GM19239 (cell line): ENCODE measurements at places on chromosomes 16 and 17.

GRCh38 chr16:48963901-48964615, 317.6 kb downstream of the CBLN1 start:
- no peak for DNase-seq

DNA sequence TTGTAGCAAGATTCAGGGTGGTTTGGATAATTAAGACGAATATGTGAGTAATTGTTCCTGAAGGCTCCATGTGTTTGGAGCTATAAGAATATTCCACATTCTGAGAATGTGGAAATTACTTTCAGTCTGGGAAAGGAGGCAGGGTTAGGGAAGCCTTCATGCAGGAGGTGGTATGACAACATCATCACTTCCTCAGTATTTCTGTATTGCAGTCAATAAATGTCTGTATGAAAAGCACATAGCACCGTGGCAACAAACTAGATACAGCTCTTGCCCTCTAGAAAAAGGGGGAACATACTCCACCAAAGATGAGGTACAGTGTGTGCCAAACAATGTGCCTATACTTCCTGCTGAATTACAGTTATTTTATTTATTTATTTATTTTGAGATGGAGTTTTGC, 26.1 kb upstream of the DHRS7B start:
- no peak for DNase-seq

- DNase-seq = no peak
Measured at GRCh38 chr17:2975469-2975958, 87.9 kb downstream of the OR1D5 start.

DNA sequence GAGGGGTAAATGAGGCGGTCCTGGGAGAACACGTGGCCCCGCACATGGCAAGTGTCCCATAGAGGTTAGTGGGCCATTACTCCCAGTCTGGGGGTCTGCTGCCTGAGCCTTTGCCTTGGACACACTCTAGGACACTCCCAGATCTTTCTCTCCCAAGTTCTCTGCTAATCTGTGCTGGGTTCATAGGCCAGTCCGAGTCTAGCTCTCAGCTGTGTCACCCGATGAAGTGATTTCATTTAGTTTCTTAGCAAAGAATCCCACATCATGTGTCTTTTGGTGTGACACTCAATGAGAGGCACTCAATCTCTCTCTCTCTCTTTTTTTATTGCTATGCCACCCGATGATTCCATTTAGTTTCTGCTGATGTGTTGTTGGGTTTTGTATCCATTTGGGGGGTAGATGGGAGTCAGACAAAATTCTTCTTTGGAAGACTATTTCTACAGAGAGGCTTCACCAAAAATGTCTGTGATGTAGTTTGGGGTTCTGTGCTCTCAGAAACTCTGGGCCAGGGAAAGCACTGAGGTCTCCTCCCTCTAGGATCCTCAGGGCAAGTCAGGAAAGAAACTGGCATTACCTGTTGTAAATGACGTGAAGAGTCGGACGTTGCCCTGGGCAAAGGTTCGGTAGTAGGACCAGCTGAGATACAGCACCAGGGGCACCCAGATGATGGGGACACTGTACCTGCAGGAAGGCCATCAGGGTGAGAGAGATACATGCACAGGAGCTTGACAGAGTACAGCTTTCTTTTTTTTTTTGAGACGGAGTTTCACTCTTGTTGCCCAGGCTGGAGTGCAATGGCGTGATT, 25.2 kb upstream of the MLKL start:
- DNase-seq = no peak

DNA sequence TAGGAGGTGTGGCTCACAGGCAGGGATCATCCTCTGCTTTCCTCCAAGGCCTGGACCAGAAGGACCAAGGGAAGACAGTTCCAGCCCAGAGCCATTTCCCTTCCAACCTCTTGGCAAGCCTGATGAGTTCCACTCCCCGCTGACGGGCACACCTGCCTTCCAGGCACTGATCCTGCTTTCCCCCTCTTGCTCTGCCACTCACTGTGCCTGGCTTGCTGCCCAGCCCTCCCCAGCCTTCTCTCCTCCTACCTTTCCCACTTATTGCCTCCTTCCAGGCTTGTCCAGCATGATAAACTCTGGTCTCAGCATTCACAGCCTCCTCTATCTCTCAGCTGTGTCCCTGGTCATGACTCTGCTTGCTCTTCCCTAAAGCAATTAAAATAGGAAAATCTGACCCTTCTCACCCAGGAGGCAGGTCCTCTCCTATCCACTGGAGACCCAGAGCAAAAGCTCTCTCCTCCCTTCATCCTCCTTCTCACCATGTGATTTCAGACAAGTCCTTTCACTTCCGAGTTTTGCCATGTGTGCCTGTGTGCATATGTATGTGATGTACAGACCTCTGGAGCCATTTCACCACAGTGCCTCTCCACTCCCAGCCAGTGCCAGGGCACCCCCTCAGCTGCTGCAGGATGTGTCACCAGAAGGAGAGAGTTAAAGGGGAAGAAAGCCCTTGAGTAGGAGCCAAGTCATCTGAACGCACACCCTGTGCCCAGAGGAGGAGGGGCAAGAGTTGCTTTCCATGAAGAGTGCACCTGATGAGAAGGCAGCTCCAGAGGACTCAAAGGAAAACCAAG, 13.4 kb upstream of the TMEM170A start:
- DNase-seq = no peak

DNA sequence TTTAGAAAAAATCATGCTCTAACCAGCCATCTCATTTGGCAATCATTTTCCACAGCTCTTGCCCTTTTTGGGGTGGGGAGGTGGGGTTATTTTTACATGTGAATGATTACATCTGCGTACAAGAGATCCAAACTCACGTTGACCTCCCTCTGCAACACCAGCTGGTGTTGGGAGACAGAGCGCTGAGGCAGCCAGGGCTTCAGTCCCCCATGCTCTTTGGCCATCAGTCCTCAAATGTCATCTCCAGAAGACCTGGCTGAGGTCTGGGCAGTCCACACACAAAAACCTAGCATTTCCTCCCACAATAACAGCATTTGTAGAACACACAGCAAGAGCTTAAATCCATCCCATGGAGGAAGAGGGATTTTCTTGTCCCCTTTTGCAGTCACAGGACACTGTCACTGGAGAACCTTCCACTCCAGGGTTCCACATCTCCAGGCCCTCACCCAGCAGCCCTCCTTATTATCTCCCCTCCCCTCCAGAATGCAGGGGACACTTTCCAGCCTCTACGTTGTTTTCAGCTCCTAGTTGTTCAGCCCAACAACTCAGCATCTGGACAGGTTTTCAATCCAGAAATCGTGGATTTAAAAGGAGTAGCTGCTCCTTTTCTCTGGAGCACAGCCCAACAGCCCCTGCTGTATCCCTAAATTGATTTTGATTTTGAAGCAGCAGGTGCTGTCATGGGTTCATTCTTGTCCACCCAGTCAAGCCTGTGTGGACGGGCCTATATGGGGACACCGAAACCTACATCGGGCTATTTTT, 21.1 kb downstream of the MEOX1 start:
- no peak for DNase-seq
